ENCODE measurements at places on chromosomes 5 and 9.

- DNase-seq, result no peak
Measured at GRCh38 chr9:15137658-15138356, 169.2 kb downstream of the TTC39B start.

GRCh38 chr5:79851391-79851863 lies 139.6 kb downstream of the MTX3 start:
- peak; percentile 54 for DNase-seq

GRCh38 chr5:95647886-95648860 lies 1.6 kb downstream of the RFESD start:
- no peak for DNase-seq

- no peak for DNase-seq
Measured at GRCh38 chr5:132019857-132020555, 8.5 kb upstream of the ACSL6 start.

GRCh38 chr9:98191671-98192502 lies 550 bp downstream of the CORO2A start:
- DNase-seq, result no peak

GRCh38 chr5:158660726-158661125 lies 439.0 kb downstream of the EBF1 start:
- no peak for DNase-seq

DNA sequence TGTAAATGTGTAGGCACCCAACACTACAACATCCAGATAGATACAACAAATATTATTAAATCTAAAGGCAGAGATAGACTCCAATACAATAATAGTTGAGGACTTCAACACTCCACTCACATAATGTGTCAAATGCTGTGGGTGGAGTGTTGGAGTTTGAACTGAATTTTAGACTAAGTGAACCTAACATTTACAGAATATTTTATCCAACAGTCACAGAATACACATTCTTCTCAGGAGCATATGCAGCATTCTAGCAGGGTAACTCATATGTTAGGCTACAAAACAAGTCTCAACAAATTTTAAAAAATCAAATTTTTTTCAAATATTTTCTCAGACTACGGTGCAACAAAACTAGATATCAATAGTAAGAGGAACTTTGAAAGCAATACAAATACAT lies 648.7 kb upstream of the CDH18 start:
- DNase-seq, result no peak

DNA sequence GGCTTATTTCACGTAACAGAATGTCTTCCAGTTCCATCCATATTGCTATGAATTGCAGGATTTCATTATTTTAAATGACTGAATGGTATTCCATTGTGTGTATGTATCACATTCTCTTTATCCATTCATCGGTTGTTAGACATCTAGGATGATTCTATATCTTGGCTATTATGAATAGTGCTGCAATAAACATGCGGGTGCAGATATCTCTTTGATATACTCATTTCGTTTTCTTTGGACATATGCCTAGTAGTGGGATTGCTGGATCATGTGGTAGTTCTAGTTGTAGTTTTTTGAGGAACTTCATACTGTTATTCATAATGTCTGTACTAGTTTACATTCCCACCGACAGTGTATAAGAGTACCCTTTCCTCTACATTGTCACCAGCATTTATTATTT lies 460.5 kb downstream of the MAN2A1 start:
- DNase-seq, result no peak

GRCh38 chr9:119477197-119477596 lies 108.0 kb upstream of the BRINP1 start:
- no peak for DNase-seq

- DNase-seq, result no peak
Measured at GRCh38 chr9:92164490-92164889, 49.3 kb upstream of the SPTLC1 start.

DNA sequence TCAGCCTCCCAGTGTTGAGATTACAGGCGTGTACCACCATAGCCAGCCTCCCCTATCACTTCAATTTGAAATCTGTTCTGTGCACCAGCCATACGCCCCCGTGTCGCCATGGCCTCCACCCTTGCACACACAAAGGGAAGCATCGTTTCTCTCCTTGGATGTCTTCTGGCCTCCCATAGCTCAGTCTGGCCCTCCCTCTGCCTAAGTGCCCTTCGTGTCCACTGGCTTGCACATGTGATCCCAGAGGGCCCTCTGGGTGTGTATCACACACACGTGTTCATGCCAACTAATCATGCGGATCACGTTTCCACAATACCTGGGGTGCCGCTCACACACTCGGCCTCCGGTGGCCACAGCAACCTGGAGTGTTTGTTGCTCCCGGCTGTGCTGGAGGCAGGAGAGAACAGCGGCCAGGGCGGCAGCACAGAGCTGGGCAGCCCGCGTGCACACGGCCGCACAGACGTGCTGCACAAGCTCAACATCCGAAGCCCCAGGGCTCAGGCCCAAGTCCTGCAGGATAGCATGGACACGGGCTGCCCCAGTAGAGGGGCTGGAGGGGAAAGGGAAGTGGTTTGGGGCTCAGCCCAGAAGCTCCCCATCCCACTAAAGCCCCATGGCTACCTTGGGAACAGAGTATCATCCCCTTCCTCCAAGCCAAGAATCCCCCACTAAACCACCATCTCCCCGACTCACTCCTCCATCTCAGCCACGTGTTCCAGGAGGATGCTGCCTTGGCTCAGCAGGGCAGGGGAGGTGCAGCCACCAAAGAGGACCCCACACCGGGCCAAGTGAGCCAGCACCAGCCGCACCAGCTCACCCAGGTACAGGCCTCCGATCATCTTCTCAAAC lies 10.9 kb downstream of the HK3 start:
- DNase-seq, result no peak

- no peak for DNase-seq
Measured at GRCh38 chr9:36120705-36121104, 15.8 kb upstream of the GLIPR2 start.

DNA sequence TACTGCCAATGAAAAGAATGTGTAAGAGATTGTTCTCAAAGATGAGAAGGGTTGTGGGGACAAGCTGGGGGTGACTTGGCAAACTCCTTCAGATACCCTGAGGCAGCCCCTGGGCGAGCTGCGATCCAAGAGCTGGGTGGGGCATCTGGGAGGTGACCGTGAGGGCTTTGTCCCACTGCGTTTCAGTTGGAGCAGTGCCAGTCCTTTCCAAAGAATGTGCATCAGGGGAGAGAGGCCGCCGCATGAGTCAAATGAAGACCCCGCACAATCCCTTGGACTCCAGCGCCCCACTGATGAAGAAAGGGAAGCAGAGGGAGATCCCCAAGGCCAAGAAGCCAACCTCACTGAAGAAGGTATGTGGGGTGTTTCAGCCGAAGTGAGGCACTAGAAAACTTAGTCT lies 28.4 kb downstream of the SECISBP2 start:
- no peak for DNase-seq

- no peak for DNase-seq
Measured at GRCh38 chr5:64457846-64458245, 48.0 kb upstream of the RGS7BP start.

- DNase-seq, result no peak
Measured at GRCh38 chr5:161403996-161404395, 142.5 kb downstream of the GABRB2 start.

- DNase-seq, result no peak
Measured at GRCh38 chr5:106014262-106014661, 1656.5 kb downstream of the EFNA5 start.

- DNase-seq, result no peak
Measured at GRCh38 chr5:107805824-107806223, 135.1 kb upstream of the EFNA5 start.

GRCh38 chr5:112625246-112625645 lies 112.4 kb upstream of the APC start:
- DNase-seq, result no peak

GRCh38 chr5:88952996-88953643 lies 70.1 kb upstream of the MEF2C start:
- peak; percentile 20 for DNase-seq

DNA sequence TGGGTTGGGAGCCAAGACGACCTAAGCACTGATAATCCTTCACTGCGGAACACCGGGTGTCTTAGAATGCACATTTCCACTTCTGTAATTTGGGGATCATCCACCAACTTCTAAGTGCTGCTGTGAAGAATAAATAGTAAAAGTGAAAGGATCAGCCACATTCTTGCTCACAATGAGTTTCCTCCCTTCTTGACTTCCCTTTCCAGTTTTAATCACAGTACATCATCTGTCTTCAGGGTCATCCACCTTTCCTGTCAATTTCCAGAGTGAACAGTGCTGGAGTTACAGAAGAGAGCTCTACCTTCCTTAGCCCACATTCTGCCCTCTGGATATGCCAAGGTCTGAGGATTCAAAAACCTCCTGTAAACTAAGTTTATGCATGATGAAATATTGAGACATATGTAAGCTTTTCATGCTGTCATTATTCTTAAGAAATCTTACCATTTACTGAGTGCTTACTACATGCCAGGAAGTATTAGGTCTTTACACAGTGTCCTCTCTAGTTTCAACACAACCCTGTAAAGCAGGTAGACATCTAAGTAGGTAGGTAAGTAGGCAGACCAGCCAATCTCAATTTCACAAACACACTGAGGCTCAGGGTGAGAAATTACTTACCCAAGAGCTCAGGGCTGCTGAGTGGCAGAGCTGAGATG lies 105.2 kb downstream of the CDK5RAP2 start:
- no peak for DNase-seq

DNA sequence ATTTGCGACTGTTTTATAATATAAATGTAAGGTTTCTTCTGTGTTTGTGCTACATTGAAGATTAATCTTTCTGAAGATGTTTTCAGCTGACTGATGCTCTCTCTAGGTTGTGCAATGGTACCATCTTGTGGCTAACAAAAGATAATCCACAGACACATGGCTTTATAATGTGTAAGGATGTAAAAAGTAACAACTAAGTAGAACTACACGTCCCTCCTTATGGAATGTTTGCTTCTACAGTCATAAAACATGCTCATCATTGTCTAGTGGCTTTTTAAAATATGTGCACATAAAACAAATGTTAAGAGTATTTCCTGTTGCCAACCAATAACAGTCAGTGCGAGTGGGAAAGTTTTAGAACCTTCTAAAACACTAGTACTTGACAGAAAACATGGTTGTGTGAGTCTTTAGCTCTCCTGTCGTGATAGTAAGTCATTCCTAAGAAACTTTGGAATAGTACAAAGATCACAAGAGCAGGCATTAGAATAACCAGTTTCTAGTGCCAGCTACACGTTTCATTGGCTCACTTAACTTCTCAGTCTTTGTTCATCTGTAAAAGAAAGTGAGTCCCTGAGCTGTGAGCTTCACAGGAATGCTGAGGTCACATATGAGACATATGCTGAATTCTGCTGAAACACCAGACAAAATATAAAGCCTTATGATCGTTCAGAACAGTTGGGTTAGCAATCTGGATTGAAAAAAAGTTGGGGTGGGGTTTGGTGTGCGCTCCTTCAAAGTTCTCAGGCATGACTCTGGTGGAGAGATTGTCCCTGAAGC lies 75.7 kb upstream of the GLIS3 start:
- DNase-seq, result no peak

GRCh38 chr5:174273325-174273724 lies 227.8 kb downstream of the NSG2 start:
- no peak for DNase-seq

DNA sequence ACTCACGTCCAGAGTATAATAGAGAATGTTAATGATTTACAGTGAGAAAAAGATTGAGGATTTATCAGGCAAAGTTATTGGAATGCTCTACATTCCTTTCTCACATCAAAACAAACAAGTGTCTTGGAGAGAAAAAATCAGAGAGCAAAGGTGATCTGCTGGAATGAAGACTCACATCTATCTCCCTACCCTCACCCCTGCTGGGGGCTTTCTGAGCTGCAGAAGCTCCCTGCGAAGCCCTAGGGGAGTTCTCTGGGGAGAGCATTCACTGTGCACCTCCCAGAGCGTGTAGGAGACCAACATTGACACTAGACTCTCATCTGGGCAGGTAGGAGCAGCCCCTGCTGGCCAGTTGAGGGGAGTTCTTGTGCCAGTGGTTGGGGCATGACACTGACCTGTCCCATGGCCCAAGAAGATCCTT lies 76.6 kb upstream of the ADAMTS16 start:
- DNase-seq, result no peak

- no peak for DNase-seq
Measured at GRCh38 chr5:109905906-109906305, 216.2 kb downstream of the MAN2A1 start.

- DNase-seq, result peak; percentile 67
Measured at GRCh38 chr9:98057138-98057799, 737 bp downstream of the NANS start.

DNA sequence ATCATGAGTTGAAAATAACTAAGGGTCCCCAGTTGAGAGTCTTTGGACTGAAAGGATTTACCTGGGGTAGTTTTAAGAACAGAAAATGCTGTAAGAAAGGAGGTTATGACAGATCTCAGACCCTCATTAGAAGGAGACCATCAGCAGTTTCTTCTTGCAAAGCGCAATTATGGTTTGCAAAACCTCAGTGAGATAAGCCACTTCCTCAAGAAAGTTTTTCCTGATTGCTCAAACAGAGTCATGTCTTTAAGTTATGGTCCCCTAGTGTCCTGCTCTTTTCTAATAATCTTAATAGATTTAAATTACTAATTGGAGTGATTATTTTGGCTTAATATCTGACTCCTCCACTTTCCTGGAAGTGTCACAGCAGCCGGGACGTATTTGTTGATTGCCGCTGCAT lies 293.2 kb upstream of the KLF4 start:
- no peak for DNase-seq

- peak; percentile 76 for DNase-seq
Measured at GRCh38 chr9:94065535-94065961, 18.7 kb upstream of the PTPDC1 start.

- DNase-seq, result no peak
Measured at GRCh38 chr5:6868575-6869215, 155.5 kb downstream of the TENT4A start.
